Stimulated activated CD8-positive, alpha-beta memory T cell treated with anti-CD3 and anti-CD28 coated beads, Interleukin-4, amount 100 ng/mL, for 1 hour (primary cell): ENCODE measurements at places on chromosomes 13 and 19.
A peak's percentile ranks its signal among the peaks of the same experiment; 100 is the strongest.

GRCh38 chr13:108859197-108860012 is 230.0 kb downstream of the MYO16 start:
- no peak for DNase-seq

- DNase-seq: no peak
Observed at GRCh38 chr13:79187917-79188690, 218.0 kb downstream of the RBM26 start.

GRCh38 chr19:46426035-46426505 is 2.7 kb downstream of the PNMA8C start:
- no peak for DNase-seq

- no peak for DNase-seq
Observed at GRCh38 chr19:35787227-35787799, 11.9 kb downstream of the ARHGAP33 start.

GRCh38 chr13:66530686-66531085 is 699.5 kb downstream of the PCDH9 start:
- no peak for DNase-seq

- DNase-seq: no peak
Observed at GRCh38 chr19:30227012-30227621, 145.1 kb upstream of the ZNF536 start.

DNA sequence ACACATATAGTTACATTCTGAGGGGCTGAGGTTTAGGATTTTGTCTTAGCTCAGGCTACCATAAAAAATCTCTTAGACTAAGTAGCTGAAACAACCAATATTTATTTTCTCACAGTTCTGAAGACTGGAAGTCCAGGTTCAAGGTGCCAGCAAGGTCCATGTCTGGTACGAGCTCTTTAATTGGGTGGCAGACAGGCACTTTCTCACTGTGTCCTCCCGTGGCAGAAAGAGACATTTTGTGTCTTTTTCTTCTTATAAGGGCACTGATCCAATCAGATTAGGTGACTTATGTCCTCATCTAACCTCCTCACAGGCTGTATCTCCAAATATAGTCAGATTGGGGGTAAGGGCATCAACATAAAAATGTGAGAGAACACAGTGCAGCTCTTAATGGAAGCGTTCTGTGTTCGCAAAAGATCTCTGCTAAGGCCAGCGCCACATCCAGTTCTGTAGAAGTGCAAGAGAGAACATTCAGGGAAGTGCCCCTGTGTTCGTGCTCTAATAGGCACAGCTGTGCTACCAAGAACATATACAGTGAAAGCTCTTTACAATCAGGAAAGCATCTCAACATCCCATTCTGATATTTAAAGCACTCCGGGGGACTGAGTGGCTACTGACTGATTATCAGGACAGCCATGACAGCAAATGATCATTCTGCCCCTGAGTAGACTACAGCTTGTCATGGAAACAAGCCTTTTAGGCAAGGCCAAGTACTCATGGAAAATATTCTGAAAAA is 819.2 kb downstream of the LIG4 start:
- no peak for DNase-seq

GRCh38 chr13:21347753-21348318 is 111.3 kb downstream of the ZDHHC20 start:
- no peak for DNase-seq

GRCh38 chr19:46189971-46190888 is 39.3 kb upstream of the IGFL1 start:
- DNase-seq: no peak

DNA sequence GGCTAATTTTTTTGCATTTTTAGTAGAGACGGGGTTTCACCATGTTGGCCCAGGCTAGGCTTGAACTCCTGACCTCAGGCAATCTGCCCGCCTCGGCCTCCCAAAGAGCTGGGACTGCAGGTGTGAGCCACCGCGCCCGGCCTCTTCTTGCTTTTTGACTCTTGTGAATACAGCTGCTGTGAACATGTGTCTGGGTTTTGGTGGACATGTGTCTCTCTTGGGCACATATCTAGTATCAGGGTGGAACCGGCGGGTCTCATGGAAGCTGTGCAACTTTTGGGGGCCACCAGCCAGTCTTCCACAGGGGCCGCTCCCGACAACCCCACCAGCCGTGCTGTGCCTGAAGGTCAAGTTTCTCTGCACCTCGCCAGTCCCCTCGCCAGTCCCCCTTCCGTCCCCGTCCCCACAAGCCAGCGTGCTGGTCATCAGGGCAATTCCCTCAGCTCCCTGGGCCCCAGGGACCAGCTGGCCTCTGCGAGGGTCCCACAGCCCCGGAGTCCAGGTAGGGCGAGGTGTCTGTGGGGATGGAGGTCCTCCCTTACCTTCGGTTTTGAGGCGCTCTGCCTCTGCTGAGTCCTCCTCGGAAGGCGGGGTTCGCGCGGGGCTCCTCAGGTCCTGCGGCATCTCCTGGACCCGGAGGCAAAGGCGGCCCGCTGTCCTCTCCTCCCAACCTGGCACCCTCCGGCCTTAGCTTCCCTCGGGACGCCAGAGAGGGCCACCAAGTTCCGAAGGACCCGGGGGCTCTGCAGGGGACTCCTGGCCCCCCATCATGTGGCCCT is 16.3 kb downstream of the SGTA start:
- DNase-seq: no peak

GRCh38 chr13:47790755-47791154 is 210.3 kb downstream of the SUCLA2 start:
- DNase-seq: no peak

DNA sequence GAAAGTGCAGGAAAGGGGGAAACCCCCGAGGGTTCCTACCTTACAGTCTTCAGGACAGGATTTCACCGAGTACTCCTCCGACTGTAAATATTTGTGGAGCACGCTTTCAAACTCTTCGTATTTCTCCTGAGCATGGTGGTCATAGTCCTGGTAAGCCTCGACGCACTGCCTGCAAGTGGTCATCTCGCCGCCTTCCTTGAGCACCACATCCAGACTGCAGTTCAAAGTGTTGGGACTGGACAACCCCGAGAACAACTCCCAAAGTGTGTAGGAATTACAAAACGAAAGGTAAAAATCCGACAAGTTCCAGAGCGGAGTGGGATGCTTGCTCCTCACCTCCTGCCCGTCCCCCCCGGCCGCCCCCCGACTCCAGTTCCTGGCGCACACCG is 349.7 kb downstream of the LIG4 start:
- DNase-seq: no peak

DNA sequence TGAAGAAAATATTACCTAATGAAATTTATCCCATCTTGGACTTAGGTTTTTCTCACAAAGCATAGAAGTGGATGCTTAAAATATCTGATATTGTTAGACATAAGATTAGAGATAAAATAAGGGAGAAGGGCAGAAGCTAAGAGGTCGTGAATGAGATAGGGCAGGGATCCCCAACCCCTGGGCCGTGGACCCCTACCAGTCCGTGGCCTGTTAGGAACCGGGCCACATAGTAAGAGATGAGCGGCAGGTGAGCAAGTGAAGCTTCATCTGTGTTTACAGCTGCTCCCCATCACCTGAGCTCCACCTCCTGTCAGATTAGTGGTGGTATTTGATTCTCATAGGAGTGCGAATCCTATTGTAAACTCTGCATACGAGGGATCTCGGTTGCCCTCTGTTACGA is 202.9 kb downstream of the GPC5 start:
- DNase-seq: no peak

DNA sequence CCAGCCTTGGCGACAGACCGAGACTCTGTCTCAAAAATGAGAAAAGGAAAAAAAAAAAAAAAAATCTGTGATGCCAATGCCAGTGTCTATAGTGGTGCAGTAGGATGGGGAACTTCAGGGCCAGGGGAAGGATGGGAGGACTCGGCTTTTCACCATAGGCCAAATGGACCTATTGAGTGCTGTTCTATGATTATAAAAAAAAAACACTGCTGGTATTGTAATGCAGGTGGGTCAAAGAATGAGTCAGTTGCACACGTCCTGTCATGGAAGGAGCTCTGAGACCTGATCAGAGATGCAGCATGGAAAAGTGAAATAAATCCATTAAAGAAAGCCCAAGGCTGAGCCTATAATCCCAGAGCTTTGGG is 7.0 kb downstream of the DNAJB1 start:
- no peak for DNase-seq

GRCh38 chr19:4896372-4896771 is 6.3 kb downstream of the ARRDC5 start:
- no peak for DNase-seq

- no peak for DNase-seq
Observed at GRCh38 chr13:77480066-77480465, 55.4 kb upstream of the SCEL start.

- DNase-seq: peak; percentile 9
Observed at GRCh38 chr19:34428549-34429285, 536 bp downstream of the UBA2 start.

GRCh38 chr13:96274046-96274445 is 184.1 kb downstream of the HS6ST3 start:
- DNase-seq: no peak

GRCh38 chr13:99590519-99591011 is 89.3 kb downstream of the TM9SF2 start:
- no peak for DNase-seq

- DNase-seq: no peak
Observed at GRCh38 chr13:33352526-33352925, 67.0 kb upstream of the STARD13 start.

GRCh38 chr13:103236213-103236612 is 170.0 kb upstream of the SLC10A2 start:
- no peak for DNase-seq

DNA sequence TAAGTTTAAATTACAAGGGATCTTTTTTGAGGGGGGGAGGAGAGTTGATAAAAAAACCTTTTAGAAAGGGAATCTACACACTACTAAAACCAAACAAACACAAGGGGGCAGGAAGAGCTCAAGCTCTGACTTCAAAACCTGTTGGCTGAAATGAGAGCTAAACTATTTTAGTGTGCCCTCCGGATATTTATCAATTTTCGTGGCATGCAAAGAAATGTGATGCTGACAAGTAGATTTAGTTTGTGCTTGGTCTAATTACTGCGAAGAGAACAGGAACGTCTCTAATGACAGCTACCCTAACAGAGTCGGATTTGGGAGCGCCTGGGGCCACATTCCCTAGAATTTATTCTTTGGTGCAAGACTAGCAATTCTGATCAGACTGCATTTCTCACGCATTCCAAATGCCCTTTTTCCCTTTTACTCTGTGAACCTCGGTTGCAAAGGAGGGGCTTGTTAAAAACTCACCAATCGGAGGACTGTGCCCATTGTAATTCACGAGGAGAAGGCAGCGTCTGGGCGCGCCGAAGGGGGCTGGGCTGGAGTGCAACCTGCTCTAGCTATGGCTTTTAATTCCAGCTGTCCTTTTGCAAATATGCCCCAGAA is 802 bp upstream of the FREM2 start:
- DNase-seq: no peak

GRCh38 chr13:29621841-29622240 is 26.4 kb upstream of the SLC7A1 start:
- DNase-seq: no peak

DNA sequence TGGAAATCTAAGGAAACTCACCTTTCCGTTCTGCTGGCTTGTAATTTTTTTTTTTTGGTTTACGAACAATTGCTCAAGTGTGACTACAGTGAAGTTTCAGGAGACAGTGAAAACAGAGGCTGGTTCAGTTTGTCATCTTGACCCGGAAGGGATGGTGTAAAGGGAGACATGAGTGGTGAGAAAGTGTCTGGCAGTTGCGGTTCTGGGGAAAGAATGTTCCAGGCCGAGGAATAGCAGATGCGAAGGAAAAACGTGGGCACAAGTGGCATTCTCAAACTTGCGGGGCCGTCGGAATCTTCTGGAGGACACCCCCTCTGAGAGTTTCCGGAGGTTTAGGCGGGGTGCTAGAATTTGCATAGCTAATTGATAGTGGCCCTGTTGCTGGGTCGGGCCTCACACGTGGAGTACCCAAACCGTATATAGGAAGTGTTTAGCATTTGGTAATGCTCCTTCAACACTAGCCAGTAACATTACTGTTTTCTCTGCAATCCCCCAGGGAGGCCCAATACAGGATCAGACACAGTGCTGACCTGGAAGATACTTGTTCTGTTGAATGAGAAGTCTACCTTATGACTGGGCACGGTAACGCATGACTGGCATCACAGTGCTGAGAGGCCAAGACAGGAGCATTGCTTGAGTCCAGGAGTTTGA is 2.8 kb upstream of the TNFSF9 start:
- no peak for DNase-seq

- DNase-seq: no peak
Observed at GRCh38 chr13:114124921-114125320, 7.5 kb downstream of the RASA3 start.

- peak; percentile 49 for DNase-seq
Observed at GRCh38 chr13:26985285-26985878, 186.2 kb downstream of the USP12 start.

- DNase-seq: no peak
Observed at GRCh38 chr19:4034048-4035017, 26.8 kb downstream of the PIAS4 start.

DNA sequence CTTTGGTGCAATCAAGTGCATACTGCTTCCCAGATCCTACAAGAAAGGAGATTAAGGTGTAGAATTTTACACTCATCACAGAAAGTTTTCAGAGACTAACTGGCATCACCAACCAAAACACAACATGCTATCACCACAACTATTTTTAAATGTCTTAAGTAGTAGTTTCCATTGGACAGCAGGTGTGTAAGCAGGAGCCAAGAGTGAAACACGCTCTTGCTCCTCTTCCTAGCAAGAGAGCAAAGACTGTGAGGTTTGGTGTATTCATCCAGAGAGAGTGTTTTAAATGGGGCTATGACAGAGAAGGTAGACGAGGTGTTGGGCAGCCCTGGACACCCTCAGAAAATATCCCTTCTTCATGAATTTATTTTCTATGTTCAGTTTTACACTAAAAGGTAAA is 12.5 kb upstream of the LILRA4 start:
- DNase-seq: no peak

DNA sequence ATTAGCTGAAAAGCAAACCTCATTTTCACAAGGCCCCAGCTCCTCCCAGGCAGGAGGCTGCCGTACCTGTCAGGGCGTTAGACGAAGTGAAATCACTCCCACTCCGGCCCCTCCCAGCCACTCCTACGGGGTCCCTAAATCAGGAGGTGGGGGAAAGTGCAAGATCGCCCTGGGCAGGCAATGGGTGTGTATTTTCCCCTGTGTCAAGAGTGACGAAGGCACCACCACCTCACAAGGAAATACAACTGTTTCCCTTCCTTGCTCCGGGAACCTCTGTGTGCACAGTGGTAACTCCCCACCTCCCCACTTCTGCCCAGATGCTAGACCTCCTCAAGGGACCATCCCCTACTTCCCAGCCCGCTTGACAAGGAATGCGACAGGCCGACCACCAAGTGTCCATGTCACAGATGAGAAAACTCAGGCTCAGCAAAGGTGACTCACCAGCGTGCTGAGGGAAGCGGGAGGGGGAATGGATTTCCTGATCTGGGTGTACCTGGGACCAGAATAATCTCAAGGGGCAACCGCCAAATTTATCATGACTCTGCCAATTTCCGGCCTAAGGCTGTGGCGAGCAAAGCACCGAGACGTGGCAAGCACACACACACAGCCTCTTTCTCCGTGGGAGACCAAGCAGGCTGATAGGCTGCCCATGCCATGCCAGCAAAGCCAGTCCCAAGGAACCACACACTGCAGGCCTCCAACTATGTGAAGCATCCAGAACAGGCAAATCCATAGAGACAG is 7.3 kb downstream of the PPP6R1 start:
- DNase-seq: no peak
